ENCODE measurements at places on chromosomes 2 and 18.

DNA sequence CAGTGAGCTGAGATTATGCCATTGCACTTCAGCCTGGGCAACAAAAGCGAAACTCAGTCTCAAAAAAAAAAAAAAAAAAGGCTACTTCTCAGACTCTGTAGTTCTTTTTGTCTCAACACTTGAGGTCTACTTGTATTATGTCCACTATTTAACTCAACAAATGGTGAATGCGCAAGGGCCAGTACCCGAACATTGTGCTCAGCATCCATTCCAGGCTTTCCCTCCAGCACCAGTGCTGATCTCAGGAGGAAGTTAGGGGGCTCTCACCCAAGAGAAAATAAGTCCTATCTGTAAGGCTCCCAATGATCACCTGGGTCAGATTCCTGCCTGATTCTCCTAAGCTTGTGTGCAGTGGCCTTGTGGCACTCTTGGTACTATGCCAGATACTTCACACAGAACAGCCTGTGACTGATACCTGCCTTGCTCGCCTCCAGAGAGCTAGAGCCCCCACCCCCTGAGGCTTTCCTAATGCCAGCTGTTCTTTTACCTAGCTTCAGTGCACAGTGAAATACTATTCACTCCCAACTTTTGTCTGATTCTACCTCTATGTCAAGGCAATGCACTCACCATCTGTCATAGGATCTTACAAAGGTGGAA lies 74.9 kb downstream of the INO80D start:
- no peak for DNase-seq

- DNase-seq, result no peak
These were observed 768 bp upstream of the CYBRD1 start for GRCh38 chr2:171521361-171522051.

DNA sequence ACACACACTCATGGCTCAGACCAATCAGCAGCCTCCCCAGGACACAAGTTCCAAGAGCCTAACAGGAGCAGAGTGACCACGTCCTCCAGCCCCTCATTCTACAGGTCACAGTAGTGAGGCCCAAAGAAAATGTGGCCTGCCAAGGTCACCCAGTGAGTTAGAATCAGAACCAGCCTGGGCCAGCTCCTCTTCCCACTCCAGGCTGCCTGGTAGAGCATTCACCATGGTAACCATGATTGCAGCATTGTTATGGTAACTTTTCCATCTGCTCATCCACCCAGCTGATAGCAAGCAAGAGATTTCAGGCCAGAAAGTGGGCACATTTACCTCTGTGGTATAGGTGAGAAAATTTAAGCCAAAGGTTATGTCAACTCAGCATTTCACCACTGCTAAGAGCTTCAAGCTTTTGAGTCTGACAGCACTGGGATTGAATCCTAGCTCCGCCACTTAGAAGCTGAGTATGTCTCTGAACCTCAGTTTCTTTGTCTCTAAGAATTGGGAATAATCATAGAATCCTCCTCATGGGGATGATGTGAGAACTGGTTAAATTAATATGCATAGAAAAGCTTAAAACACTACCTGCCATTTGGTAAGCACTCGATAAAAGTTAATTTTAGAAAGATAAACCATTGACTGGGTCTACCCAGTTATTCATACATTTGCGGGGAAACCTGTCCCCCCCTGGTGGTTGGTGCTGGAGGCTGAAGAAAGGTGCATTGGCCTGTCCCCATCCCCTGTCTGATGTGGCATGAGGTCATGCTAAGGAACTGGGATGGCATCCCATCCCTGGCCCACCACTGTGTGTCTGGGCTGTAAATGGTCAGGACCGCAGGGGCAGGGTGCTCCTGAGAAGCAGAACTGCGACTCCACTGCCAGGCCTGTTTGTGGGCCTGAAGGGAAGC lies 181.5 kb downstream of the KLHL29 start:
- peak; percentile 42 for DNase-seq

GRCh38 chr18:78242254-78242643 lies 737.4 kb upstream of the SALL3 start:
- no peak for DNase-seq

GRCh38 chr2:182132605-182133004 lies 147.0 kb downstream of the PPP1R1C start:
- DNase-seq, result no peak

- no peak for DNase-seq
These were observed 138.6 kb upstream of the SIX3 start for GRCh38 chr2:44802777-44803424.

DNA sequence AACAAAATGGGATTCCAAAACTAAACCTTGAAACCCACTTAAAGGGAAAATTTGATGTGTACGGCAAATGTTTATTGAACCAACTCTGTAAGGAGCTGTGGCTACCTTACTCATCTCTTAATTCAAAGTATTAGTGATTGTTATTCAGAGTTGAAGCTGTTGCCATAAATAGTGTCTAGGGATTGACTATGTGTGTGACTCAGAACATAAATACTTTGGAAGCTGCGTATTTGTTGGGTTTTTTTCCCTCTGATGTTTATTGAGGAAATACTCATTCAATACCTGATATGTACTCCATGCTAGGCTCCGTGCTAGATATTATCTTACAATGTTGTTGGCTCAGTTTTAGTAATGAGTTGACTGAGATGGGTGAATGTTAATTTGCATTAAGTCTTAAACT lies 90.4 kb downstream of the PTRHD1 start:
- DNase-seq, result no peak

DNA sequence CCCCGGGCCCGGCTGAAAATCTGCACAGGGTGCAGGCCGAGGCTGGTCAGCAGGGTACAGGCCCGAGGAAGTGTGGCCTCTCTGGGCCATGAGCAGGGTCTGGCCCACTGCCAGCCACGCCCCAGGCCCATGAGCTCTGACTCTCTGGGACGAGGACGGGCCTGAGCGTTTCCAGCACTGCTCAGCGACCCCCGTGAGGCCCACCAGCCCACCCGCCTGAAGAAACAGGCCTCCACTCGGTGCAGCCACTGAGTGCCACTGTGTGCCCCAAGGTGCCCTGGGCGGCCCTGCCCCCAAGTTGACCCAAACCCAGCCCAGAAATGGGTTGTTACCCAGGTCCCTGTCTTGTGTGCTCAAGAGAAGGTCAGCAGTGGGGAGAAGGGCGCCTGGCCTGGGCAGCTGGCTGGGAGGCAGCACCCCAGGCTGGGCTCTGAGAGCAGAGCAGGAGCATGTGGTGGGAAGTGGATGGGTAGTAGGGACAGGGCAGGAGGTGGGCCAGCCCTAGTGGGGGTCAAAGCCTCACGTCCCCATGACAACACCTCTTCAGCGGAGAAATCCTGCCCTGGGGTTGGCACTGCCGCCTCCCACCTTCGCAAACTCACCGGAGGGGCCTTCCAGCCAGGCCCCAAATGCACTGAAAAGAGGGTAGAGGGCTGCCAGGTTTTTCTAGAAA lies 2.1 kb upstream of the SNED1 start:
- no peak for DNase-seq

- DNase-seq, result no peak
These were observed 33.1 kb upstream of the CYP27A1 start for GRCh38 chr2:218748741-218749441.

DNA sequence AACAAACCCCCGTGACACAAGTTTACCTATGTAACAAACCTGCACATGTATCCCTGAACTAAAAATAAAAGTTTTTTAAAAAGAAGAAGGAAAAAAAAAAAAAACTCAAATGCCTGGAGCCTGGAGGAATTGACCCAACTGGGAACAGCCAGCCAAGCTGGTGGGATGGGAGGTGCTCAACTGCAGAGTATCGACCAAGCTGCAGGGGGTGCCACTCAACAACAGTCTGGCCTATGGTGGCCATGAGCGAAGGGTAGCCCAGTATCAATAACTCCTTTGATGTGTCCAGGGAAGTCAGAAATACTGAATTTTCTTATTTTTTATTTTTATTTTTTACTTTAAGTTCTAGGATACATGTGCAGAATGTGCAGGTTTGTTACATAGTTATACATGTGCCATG lies 310.3 kb upstream of the DLGAP1 start:
- no peak for DNase-seq

- DNase-seq, result no peak
These were observed 66.0 kb upstream of the MYCN start for GRCh38 chr2:15874321-15874720.

GRCh38 chr2:109613081-109613921 lies 465 bp downstream of the SEPTIN10 start:
- DNase-seq, result no peak

GRCh38 chr2:38591152-38591551 lies 11.6 kb downstream of the HNRNPLL start:
- no peak for DNase-seq
